ENCODE measurements at places on chromosomes 4 and X.

GRCh38 chr4:111605111-111605510 is 540.1 kb upstream of the FAM241A start:
- no peak for DNase-seq

DNA sequence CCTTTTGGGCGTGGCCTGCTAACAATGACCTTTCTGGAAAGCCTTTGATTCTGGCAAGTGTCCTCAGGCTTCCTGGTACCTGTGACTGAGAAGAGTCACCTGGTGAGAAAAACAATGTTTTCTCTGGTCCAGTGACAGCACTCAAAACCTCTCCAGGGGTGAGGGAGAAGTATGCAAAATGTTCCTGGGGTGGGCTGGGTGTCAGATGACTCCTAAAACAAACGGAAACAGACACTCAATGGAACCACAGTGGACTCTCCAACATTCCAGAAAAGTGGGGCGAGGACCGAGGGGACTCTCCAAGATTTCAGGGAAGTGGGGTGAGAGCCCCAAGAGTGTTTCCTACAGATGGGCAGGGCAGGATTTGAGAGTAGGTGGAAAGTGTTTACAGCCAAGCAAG is 69.5 kb downstream of the ANAPC4 start:
- no peak for DNase-seq

GRCh38 chr4:96736352-96736889 is 896.5 kb downstream of the PDHA2 start:
- no peak for DNase-seq

DNA sequence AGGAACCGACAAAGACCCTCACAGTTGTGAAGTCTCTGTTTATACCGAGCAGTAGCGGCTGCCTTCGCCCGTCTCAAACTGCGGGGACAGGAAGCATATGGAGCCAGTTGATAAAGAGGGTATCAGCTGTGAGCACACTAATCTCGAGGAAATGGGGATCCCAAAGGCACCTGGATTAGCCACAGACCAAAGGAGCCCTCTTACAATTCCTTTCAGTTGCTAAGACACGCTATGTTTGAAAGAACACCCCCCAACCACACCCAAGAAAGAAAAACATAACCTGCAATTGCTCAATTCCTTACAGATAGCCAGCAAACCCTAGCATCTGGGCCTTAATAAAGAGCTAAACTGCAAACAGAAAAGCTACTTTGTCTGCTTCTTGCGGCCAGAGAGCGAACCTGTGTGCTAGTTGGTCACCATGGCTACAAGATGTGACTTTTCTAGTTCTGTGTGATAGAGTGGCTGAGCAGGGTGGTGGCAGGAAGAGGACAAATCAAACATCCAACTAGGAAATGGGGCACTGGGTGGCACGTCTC is 23.3 kb upstream of the CHRNA9 start:
- no peak for DNase-seq

- no peak for DNase-seq
Observed at GRCh38 chr4:182089326-182089725, 153.9 kb upstream of the TENM3 start.

GRCh38 chr4:28709891-28710290 is 1849.2 kb downstream of the STIM2 start:
- no peak for DNase-seq

DNA sequence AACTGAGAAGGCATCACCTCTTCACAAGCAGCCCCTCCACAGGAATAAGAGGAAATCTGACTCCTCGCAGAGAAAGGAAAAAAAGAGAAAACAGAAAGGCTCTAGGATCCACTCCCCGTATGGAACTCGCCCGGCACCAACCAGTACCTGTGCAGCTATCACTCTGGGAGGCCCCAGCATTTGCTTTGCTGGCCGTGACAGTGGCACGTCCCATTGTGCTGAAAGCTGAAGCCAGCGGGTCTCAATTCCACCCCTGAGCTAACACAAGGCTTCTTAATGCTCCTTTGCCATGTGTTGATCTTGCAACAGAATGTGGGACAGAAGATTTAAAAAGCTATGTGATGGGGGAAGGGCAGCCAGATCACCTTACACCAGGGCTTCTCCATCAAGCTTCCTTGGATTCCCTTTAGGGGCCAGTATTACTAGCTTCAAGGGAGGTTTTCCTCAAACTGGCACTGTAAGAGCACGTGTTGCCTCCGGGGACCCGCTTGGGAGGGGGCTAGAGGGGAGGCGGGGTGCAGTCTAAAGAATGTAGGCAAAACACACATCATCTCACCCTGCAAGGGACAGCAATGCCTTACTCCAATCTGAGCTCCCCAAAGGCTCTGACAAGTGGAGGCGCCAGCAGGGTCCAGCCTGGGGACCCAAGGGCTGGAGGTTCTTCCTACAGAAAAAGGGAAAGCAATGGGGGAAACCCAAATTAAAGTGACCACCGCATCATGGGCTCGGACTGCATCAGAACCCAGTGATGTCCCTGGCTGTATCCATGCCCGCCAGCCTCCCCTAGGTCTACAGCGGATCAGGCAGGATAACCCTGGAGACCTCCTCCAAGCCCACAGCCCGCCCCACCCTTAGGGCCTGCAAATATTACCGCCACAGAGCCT is 1.2 kb downstream of the USP46 start:
- DNase-seq: peak; percentile 47

- DNase-seq: no peak
Observed at GRCh38 chr4:8886612-8887406, 15.2 kb upstream of the HMX1 start.

GRCh38 chr4:27717431-27717755 is 856.8 kb downstream of the STIM2 start:
- DNase-seq: no peak

DNA sequence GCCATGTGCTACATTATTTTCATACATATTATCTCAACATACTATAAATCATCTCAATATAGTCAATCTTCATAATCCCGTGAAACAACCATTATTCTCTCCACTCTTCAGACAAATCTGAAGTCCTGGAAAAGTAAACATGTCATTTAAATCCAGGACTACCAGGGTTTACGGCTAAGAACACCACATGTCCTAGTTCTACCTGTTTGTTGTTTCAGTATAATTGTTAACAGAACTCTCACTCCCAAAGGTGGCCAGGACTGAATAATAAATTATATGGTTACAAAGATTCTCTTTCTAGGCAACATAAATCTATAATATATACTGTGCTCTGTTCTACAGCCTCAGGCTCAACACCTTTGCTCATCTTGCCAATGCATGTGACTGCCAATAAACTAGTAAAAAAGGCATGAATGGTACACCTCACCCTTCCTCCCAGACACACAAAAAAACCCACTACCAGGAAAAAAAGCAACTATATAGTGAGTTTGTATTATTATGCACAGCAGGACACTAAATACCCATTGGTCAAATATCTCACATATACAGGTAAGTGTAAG is 20.1 kb downstream of the EIF4E start:
- DNase-seq: no peak

DNA sequence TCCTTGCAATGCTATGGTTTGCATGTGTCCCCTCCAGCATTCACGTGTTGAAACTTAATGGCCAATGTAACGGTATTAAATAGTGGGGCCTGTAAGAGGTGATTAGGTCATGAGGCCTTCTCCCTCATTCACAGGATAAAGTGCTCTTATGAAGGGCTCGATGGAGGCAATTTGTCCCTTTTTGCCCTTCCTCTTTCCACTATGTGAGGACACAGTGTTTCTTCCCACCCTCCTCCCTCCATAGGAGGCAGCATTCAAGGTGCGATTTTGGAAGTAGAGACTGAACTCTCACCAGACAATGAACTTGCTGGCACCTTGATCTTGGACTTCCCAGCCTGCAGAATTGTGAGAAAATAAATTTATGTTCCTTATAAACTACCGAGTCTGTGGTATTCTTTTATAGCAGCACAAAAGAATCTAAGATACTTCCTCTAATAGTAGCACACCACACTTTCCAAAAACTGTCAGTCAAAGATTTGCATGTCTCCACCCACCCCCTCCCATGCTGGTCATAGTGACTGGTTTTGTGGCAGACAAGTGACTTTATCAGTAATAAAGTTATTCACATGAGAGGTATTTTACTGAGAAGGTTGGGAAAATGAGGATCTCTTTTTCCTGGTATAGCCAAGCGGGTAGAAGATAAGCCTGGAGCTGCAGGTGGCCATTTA is 113.5 kb upstream of the TTC29 start:
- DNase-seq: no peak

DNA sequence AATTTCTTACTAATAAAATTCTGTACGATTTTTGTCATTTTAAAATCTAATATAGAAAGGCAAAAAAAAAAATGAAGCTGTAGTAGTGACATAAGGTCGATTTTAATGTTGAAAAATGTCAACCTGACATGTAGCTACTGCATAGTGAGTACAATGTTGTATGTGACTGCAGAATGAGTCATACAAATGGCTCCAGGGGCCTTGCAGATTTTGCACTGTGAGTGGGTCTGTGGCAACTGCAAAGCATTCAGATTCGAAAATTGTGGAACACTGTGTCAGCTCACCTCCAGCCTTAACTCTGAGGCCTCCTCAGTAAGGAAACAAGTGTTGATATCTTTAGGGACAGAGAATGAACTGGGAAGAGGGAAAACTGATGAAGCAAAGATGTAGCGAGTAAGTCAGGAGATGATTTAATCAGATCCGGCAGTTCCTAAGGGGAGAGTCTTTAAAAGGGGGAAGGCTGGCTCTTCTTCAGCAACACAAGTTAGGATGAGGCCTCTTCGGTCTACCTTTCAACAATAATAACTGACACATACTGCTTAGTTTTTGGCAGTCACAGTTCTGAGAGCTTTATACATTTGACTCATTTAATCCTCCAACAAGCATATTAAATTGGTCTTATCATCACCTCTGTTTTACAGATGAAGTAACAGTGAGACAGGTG is 24.9 kb downstream of the TKTL2 start:
- DNase-seq: no peak

DNA sequence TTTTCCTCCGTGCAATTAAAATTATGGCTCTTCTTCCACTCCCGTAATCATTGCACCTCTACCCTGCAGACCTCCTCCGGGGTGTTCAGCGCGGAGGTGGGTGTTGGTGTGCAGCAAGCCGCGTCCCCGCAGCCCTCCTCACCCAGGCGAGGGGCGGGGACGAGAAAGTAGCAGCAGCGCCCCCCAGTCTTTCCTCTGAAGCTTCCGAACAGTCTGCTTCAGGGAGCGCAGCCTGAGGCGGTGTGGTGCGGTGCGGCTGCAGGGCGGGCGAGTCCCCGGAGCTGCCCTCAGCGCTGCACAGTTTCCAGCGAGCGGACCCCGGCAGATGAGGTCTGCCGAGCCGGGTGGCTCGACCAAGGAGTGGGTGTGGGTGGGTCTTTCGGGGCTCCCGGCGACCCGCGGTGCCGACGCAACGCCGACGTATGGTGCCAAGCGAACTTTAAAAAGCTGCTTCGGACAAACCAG is at the start of gene FRAS1:
FRAS1 (plus strand) TSS at position 189 of the 465 bp plus-strand sequence. CDS start 687 bp downstream, outside the sequence.
- DNase-seq: no peak

DNA sequence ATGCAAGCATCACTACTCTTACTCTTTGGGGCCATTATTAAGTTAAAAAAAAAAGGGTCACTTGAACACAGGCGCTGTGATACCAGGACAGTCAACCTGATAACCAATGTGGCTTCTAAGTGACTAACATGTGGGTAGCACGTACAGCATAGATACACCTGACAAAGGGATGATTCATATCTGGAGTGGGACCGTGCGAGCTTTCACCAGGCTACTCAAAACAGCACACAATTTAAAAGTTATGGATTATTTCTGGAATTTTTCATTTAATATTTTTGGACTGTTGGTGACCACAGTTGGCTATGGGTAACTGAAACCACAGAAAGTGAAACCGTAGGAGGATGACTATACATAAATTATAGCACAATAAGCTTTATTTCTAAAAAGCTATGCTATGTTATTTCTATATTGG is 113.8 kb upstream of the STIM2 start:
- no peak for DNase-seq

- DNase-seq: no peak
Observed at GRCh38 chr4:155582041-155582440, 84.6 kb upstream of the GUCY1A1 start.

DNA sequence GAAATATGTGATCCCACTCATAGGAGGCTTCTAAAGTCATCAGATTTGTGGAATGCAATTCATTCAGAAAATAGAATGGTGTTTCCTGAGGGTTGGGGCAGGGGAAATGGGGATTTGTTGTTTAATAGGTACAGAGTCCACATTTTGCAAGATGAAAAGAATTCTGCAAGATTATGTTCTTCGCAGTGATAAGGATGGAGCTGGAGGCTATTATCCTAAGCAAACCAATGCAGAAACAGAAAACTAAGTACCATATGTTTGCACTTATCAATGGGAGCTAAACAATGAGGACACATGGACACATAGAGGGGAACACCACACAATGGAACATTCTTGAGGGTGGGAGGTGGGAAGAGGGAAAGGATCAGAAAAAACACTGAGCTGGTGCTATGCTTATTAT is 144.3 kb upstream of the NLGN4X start:
- no peak for DNase-seq

DNA sequence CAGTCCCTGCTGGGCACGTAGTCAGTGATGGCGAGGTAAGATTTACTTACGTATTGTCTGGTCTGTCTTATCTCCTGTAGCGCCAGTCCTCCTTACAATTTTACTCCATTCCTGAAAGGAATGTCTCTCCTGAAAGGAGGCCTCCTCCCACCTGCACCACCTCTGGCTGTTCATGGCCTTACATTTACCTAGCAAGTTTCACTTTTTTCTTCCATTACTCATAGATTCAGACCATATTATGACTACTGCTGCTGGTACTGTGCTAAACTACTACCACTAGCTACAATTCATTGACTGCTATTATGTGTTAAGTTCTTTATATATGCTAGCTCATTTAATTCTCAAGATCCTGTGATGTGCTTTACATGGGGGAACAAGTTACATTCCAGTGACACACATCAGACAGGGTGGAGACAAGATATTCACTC is 189.9 kb downstream of the BMPR1B start:
- no peak for DNase-seq

GRCh38 chrX:150360331-150360730 is 2.8 kb upstream of the MAMLD1 start:
- no peak for DNase-seq

- no peak for DNase-seq
Observed at GRCh38 chr4:54289316-54289715, 60.2 kb downstream of the PDGFRA start.
